H7 (cell line): ENCODE measurements at places on chromosomes 5 and 9. TPM values are rescaled to one million over a fixed set of nuclear protein-coding genes. Genes with fewer than 3 reads are reported as not detected.

Gene DNAH5
- total RNA-seq: 0.07 and 0.41 TPM in 2 replicates

Gene FBXO38
- 29.4 and 37.9 TPM in 2 replicates for total RNA-seq

Gene NEUROG1
- not detected in 2 replicates for total RNA-seq

Gene WNT8A
- total RNA-seq: 7.5 and 13.2 TPM in 2 replicates

Gene PPIC
- total RNA-seq: 12.6 and 13.0 TPM in 2 replicates

Gene RHOBTB3
- total RNA-seq: 23.0 and 45.6 TPM in 2 replicates

Gene CLIC3
- total RNA-seq: not detected in 2 replicates

Gene RPP25L
- 41.5 and 46.0 TPM in 2 replicates for total RNA-seq

Gene WDR38
- not detected in 2 replicates for total RNA-seq

DNA sequence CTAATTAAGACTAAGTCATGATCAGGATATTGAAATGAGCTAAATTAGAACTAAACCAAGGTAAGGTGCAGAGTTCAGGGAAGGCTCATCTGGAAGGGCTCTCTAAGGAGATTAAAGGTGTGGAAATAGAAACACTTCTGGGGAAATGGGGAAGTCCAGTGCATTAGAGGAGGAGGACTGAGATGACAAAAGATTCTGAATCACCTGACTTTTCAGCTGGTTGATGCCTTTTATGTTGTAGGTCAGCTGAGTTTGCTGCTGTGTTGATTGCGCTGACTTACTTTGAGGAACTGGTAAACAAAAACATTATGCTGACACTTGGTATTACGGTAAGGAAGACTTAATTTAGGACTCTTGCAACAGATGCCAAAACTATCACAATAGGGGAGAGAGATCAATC, 23.8 kb downstream of the IFNA5 start:
- no peak for DNase-seq

DNA sequence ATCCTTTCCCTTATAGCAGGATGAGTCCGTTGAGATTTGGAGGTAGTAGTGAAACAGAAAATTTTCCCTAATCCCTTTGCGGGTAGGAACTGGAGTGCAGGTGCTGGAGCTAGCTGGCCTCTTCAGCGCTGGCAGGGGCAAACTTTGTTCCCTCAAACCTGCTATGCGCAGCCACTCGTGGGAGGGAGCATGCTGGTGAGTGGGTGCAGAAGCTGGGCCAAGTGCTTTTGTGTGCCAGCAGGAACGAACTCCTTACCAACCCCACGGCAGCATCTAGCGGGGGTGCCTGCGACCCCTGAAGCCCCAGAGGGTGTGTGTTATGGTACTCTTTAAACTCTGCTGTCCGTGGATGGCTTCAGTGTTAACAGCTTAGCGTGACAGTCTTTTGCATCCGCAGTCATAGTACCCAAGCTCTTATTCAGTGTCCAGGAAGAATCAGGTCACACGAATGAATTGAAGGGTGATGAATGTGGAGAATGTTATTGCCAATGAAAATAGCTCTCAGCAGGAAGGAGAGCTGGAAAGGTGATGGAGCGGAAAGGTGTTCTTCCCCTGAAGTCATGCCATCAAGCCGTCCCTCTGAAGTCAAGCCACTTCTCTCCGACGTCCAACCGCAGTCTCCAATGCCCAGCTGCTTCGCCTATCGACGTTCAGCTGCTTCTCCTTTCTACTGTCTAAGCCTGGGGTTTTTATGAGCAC, 1445.1 kb upstream of the CDH9 start:
- no peak for DNase-seq

- DNase-seq: no peak
Measured at GRCh38 chr5:37055383-37055990, 178.9 kb downstream of the NIPBL start.

DNA sequence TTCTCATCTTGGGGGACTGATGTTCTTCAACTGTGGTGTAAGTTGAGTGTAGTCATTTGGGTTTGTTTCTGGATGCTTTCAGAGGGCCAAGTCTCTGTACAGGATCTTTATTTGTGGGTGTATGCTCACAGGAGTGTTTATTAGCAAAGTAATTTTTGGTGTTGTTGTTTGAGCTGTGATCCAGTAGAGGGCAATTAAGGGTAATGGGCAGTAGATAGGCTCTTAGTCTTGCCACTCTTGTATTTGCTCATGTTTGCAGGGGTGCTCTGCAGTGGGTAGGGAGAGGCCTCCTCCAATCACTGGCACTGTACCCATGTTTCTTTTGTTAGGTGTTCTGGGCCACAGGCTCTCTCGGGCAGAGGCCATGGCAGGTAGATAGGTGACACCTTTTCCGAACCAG, 45.9 kb upstream of the ITGA2 start:
- DNase-seq: peak; percentile 11

DNA sequence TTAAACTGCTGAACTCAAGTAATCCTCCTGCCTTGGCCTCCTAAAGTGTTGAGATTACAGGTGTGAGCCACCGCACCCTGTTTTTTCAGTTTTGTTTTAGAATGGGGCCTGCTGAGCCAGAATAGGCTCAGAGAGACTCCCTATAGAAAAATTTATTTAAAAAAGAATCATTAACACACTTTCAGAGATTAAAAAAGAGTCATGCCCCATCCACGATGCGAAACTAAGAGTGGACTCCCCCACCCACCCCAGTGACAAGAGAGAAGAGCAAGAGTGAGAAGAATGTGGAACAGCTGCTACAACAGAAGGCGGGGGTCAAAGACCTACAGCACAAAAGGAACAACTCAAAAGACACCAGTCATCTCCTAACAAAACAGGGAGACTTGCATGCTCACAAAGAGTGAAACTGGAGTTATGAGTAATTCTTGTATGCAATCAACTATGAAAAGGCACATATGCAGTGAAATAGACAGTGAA, 47.2 kb downstream of the GLDC start:
- DNase-seq: no peak

GRCh38 chr5:33892620-33893137, 889 bp upstream of the ADAMTS12 start:
- DNase-seq: peak; percentile 29

GRCh38 chr9:133770076-133770777, 32.1 kb upstream of the SARDH start:
- peak; percentile 54 for DNase-seq

DNA sequence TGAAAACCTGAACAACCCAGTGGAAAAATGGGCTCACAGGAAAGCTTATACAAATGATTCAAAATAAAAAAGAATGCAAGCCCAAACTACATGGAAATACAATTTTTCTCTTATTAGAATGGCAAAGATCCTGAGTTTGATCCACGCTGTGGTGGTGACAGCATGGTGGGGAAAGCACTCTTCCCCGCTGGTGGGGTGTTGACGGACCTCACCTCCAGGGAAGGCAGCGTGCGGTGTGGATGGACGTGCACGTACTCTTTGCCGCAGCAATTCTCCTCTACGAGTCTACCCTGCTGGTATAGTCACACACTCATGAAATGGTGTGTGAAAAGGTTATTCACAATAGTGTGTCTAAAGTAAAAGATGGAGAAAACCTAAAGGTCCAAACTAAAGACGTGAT, 5.9 kb upstream of the ZFP62 start:
- no peak for DNase-seq

GRCh38 chr5:25025831-25026230, 381.1 kb upstream of the CDH10 start:
- no peak for DNase-seq

GRCh38 chr5:173138707-173139106, 5.6 kb upstream of the BNIP1 start:
- DNase-seq: no peak

DNA sequence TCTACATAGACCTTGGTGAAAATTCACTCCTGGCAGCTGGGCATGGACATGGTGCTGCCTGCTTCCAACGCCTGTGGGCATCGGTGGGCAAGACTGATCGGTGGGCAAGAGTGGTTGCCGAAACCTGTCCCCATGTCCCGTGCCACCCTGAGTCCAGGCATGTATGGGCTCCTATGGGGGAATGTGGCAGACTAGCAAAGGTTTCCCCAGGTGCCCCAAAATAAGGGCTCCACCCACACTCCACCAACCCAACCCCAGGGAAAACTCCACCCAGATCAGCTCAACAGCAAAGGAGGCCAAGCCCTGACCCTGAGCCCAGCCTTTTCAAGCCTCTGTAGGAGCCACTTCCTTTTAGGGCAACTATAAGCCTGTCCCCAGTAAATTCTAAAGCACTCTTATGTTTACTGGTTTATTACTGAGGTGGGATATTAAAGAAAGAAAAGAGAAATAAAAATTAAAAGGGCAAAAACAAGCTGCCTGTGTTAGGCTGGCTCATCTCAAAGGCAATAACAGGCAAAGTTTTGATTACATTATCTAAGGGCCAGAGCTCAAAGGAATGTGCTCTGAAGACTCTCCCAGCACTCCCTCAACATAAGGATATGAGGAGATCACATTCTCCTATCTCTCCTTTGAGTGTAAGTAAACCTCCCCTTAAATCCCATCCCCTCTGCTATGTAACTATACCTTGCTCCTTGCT, 8.9 kb upstream of the SPATA31E1 start:
- peak; percentile 18 for DNase-seq

DNA sequence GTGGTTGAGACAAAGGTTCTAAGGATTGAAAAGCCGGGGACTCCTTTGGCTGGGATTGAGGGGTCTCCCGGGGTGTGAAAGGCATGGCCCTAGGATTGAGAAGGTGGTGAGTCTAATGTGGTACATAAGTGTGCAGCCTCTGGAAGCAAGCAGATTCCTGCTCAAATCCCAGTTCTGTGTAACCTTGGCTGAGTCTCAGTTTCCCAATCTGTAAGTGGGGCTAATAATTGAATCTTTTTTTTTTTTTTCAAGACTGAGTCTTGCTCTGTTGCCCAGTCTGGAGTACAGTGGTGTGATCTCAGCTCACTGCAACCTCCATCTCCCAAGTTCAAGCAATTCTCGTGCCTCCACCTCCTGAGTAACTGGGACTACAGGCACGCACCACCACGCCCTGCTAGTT, 5.9 kb downstream of the SH2D3C start:
- no peak for DNase-seq

- DNase-seq: no peak
Measured at GRCh38 chr5:155767470-155767869, 559.5 kb upstream of the SGCD start.

DNA sequence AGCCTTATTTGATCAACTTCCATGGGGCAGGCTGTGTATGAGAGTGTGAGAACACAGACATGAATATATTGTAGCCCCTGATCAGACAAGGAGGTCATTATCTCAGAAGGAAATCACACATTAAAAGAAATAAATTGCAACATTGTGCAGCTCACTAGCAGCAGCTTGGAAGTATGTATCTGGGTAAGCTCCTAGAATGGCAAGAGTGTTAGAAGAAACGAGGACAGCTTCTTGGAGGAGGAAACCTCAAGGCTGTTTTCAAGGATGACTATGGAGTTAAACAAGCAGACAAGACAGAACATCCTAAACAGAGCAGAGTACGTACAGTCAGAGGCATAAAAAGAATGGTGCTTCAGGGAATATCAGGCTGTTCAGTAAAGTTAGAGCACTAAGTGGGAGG, 511.0 kb downstream of the SLCO4C1 start:
- DNase-seq: no peak

DNA sequence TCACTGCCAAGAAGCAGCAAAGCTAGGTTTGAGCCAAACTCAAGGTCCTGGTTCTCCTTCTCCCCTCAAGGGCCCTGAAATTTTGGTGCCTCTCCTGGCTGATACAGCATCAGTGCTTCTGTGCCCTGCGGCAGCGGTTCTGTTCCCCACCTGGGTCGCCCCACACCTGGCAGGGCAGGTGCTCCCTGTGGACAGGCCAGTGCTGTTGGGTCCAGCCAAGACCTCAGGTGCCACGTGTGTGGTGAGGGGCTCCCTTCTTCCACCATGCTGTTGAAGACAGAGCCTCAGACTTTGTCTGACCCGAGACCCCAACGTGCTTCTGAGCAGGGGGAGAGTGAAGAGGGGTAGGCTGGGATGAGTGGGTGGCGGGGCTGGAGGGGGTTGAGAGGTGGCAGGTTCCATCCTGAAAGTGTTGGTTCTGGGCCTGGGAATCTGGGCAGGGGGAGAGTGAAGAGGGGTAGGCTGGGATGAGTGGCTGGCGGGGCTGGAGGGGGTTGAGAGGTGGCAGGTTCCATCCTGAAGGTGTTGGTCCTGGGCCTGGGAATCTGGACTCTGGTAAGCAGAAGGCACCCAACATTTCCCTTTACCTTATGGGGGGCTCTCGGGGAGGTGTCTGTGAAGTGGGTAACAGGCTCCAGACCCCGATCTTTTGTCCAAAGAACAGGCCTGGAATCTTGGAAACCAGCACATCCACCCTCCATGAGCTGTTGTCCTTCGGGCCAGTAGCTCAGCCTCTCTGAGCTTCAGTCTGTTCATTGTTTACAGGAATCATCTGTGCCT, 2.3 kb downstream of the PLEKHG4B start:
- DNase-seq: peak; percentile 20

DNA sequence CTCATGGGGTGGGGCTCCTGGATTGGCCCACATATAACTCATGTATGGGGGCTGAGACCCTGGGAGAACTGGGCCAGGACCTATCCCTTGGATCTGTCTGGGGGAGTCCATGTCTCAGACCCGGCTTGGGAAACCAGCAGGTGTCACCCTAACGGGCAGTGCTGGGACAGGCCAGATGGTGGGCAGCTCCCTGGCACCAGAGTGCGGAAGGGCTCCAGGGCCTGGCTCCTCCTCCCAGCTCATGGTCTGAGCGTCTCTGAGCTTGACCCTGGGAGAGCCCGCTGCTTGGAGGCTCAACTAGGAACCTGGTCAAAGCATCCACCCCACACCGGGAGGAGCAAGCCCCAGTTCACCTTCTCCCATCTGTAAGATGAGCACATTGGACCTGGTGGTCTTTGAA, 15.5 kb upstream of the NCS1 start:
- DNase-seq: peak; percentile 67

DNA sequence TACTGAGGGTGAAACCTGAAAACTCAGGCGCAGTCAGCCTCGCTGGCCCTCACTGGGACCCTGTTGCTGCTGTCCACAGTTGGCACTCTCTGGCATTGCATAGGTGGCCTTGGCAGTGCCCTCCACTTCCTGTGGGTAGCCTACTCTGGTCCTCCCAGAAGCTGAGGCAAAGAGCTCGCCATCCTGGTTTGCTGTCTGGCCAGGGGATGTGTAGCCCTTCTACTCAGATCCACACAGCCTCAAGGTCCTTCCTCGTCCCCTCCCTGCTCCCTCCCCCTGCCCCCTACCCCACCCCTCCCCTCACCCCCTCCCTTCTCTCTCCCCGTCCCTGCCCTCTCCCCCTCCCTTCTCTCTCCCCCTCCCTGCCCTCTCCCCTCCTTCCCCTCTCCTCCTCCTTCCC, 176.0 kb downstream of the OLFM1 start:
- DNase-seq: no peak

DNA sequence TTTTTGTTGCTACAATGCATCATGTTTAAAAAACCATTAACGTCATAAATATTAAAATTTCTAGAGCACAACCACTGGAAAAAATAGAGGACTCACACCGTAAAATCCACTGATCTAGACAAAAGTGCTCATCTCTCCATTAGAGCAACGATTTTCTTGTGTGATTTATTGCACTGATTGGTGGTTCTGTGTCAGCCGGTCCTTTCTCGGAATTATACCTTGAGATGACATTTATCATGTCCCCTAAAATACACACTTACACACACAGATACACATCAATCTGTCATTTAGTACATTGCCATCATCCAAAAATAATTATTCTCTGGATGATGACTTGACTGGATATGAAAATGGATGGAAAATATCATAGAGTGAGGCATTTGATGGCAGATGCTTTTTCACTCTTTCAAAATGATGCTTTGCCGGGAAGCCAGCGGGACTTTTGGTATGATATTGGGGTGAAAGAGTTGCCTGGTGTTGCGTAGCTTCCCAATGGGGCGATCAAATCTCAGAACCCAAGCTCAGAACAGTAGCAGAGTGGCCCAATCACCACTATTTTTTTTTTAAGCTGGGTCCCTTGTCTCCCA, 226.6 kb downstream of the GAS1 start:
- no peak for DNase-seq

- DNase-seq: peak; percentile 63
Measured at GRCh38 chr5:90932052-90932699, 373.6 kb downstream of the ADGRV1 start.

- DNase-seq: peak; percentile 59
Measured at GRCh38 chr9:806285-807156, 35.0 kb upstream of the DMRT1 start.
